ENCODE measurements at places on chromosomes 12 and 14. TPM values are rescaled to one million over a fixed set of nuclear protein-coding genes. Genes with fewer than 3 reads are reported as not detected.

DNA sequence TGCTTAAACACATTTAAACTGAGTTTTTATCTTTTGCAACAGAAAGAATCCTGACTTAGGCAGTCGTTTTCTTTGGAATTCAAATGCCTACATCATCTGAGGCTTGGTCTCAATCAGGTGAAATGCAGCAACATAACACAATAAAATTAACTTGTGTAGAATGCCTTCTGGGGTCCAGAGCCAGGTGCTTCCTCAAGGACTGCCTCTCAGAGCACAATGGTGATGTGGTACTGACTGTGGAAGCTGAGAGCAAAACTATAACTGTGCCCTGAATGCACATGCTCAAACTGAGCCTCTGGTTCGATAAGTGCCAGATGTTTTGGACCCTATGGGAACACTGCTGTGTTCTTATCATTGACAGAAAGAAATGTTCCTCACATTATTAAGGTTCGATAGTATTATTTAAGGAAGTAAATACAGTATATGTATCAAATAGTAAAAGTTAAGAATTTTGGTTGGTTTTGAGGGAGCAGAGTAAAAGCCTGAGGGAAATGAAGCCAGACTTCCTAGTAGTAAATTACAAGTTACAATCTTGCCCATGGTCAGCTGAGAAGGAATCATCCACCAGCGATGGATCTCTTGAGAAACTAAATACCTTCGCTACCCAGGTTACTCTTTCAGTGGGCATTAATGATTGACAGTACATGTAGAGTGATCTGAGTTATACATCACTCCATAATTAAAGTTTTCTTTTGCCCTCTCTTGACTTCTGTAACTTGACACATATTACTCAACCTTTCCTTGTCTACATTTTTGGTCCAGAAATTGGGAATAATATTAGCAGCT lies 122.9 kb upstream of the ATP2B1 start:
- no peak for DNase-seq

DNA sequence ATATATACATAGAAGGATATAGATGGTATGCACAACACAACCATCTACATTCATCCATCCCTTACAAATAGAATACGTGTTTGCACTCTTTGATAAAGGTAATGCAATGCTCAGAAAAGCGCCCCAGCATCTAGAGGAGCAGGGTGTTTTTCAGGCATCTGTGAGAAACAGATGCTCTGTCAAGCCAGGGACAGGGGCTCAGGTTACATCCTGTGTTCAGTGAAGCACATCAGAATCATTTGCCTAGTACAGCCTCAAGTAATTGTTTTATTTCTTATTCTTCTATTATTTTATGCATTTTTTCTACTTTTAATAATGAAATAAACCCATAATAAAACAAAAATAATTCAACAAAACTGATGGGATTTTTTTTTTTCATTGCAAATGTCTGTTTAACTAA lies 50.5 kb upstream of the HIF1A start:
- no peak for DNase-seq

- no peak for DNase-seq
These were observed 65.8 kb upstream of the RASSF3 start for GRCh38 chr12:64544371-64545080.

- no peak for DNase-seq
These were observed 1.4 kb upstream of the FOXN4 start for GRCh38 chr12:109310247-109311125.

GRCh38 chr14:81209167-81209836 lies 11.5 kb downstream of the GTF2A1 start:
- no peak for DNase-seq

- DNase-seq, result no peak
These were observed 414.7 kb downstream of the RAD51B start for GRCh38 chr14:68234101-68234905.

GRCh38 chr12:84413656-84414055 lies 498.9 kb downstream of the SLC6A15 start:
- DNase-seq, result no peak

DNA sequence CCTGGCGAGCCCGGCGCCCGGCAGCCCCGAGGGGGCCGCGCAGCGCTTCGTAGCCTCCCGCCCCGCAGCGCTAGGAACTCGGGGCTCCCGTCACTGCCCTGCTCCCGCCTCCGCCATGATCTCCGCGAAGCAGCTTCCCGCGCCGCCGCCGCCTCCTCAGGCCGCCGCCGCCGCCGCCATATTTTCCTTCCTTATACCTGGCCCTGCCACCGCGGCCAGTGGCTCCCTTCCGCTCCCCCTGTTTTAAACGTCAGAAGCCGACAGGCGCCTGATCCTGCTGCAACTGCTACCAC lies 286 bp downstream of the PPP4R3A start:
- no peak for DNase-seq

- no peak for DNase-seq
These were observed 39.1 kb upstream of the FRS2 start for GRCh38 chr12:69430942-69431590.

- DNase-seq, result no peak
These were observed 42.4 kb downstream of the PDE3A start for GRCh38 chr12:20410734-20411133.

- DNase-seq, result no peak
These were observed 1.5 kb upstream of the SRRM4 start for GRCh38 chr12:118979763-118980406.

DNA sequence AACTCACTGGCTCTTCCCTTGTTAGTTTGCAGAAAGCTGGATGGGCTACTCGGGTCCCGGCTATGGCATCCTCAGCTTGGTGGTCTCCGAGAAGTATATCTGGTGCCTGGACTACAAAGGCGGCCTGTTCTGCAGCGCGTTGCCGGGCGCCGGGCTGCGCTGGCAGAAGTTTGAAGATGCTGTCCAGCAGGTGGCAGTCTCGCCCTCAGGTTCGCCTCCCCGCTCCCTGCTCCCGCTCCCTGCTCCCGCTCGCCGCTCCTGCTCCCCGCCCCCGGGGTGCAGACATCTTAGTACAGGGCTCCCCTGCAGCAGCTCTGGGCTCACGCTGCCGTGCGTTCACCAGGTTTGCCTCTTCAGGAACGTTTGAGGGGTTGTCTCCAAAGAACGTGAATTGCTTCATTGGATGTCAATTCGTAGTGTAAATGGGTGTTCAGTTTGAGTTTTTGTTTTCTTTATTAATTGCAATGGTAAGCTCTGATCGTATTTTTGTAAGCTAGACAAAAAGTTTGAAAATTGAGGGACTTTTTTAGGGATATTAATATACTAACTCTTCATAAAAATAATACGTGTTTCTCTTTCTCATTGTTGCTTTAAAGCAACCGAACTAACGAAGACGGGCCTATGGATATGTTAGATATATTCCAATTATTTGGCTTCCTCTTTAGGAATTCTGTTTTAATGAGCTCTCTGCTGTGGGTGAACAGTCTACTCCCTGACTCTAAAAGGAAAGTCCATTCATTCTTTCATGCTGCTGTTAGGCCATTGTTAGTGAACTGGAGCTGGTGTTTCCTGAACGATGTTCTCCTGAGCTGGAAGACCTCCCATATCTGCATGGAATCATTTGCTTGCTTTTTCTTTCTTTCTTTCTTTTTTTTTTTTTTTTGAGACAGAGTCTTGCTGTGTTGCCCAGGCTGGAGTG lies 71.3 kb downstream of the ANKRD9 start:
- peak; percentile 72 for DNase-seq

DNA sequence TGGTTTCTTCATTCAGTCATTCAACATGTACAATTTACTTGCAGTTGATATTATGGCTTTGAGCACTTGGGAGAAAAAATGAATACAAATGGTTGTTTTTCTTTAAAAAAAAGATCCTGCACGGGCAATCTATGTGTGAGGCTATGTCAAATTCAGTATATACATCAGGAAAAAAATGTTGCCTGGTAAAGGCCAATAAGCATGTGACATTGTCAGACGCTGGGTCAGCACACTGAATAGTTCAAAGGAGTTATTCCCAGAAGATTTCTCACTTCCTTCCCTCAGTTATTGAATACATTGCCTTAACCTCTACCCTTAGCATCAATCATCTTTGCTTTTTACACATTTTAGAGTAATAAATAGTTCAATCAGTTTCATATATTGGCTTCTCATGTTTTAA lies 319.2 kb downstream of the NUAK1 start:
- no peak for DNase-seq

DNA sequence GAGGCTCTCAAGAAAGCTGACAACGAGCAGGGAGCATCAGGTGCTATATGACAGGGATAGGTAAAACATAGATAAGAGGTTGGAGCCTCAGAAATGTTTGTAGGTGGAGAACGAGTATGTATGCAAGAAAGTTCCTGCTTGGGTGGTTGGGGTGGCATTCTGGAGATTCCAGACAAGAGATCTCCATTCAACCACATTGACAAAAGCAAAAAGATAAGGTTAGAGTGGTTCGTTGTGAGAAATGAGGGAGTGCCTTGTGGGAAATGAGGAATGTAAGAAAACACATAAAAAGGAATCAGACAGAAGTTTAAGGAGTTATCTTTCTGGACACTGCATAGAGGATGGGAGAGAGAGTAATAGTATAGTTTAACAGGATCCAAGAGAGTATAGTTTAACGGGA lies 290.3 kb downstream of the DPF3 start:
- no peak for DNase-seq

- no peak for DNase-seq
These were observed 1.7 kb upstream of the CHPT1 start for GRCh38 chr12:101695706-101696105.

DNA sequence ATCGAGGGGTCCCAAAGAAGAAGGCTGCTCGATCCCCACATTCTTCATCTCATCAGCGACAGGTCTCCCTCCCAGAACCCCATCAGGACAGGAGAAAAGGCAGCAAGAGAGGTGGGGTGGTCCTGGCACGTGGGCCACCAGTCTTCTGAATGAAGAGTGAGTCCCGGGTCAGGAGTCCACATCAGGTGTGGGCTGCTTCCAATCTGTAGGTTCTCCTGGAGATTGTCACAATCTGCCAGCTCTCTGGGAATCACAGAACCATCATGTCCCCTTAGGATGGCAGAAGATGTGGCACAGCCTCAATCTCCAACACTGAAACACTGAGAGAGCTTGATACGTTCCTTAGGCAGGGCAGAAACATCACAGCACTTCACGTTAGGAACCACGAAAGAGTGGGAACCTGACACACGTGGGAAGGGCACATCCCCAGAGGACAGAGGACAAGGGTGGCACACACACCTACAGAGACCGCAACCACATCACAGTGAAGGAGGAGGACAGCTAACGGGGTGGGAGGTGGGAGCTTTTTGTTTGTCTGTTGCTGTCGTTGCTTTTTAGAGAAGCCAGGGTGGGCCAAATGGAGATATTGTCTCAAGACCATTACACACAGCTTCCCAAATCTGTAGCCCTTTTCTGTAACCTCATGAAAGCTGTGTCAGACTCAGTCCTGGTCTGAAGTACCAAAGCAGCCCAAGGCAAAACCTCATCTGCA lies 284.5 kb downstream of the DPF3 start:
- DNase-seq, result no peak

DNA sequence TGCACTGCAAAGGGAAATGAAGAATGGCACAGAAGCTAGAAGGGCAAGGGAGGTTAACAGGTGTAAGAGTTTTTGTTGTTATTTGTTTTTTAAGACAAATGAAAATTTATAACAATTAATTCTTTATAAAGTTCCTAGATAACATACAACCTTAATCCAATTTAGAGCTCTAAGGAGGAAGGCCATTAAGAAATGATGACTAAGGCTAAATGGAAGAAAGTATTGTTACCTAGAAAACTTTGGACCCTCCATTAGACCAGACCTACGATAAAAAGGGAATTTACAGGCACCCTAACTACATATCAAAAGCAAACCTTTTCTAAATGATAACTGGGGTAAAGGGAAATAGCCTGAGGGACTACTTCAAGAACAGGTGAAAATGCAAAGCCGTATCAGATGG lies 130.8 kb downstream of the PRKD1 start:
- no peak for DNase-seq

- DNase-seq, result no peak
These were observed 119.6 kb downstream of the LRRIQ1 start for GRCh38 chr12:85155791-85156190.

- no peak for DNase-seq
These were observed 98.9 kb downstream of the BTG1 start for GRCh38 chr12:92046557-92047392.

DNA sequence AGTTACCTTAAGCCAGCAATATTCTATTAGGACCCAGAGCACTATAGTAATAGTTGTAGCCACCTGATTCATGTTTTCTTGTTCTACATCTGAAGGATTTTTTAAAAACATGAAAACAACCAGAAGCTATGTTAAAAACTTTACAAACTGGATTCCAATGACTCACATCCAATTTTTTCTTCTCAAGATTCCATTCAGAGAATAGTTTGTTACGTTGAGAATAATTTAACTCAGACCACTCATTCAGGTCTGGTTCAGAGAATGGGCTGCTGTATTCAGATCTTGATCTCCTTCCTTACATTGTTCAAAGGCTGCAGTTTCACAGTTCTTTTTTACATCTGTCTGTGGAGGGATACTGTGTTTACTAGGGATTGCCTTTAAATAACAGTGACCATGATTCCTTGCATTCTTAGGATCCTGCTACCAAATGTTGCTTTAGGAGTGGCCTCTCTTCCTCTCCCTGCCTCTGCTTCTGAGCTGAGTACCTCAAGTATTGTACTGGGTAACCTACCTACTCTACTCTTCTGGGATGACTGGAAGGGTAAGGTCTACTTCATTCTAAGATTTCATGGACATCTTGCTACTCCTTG lies 448.0 kb upstream of the FBXO33 start:
- DNase-seq, result no peak

GRCh38 chr14:96497087-96497486 lies 5.1 kb upstream of the PAPOLA start:
- DNase-seq, result no peak

GRCh38 chr14:35231207-35231760 lies 60.9 kb upstream of the PSMA6 start:
- DNase-seq, result no peak

- no peak for DNase-seq
These were observed 163.8 kb upstream of the SLC16A7 start for GRCh38 chr12:59432057-59432456.

- DNase-seq, result no peak
These were observed 4.1 kb upstream of the KIF26A start for GRCh38 chr14:104134061-104134965.

DNA sequence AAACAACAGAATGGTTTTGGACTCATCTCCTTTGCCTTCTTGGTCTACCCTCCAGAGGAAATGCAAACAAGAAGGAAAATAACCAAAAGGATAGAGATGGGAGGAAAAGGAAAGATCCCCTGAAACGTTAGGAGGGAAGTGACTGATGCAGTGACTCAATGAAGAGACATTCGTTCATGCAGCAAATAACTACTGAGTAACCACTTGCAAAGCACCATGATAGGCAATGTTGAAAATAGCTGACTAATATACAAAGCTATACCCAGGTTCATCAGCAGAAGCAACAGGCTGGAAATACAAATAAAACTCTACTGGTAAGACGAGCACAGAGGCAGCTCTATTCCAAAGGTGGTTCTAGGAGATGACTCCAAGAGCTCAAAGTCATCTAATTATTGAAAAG lies 41.8 kb downstream of the R3HDM2 start:
- no peak for DNase-seq

- DNase-seq, result no peak
These were observed 12.3 kb upstream of the APOF start for GRCh38 chr12:56374726-56375597.

- DNase-seq, result no peak
These were observed 199.4 kb downstream of the ANO4 start for GRCh38 chr12:100993916-100994450.

ERP27 gene
- total RNA-seq, result 8.5 TPM

SAMD15 gene
- total RNA-seq, result 0.32 TPM

GPR132 gene
- total RNA-seq, result 1.8 TPM

SERPINA1 gene
- 200 TPM for total RNA-seq

SLC17A8 gene
- total RNA-seq, result not detected

DLGAP5 gene
- total RNA-seq, result 1.8 TPM

PTMS gene
- total RNA-seq, result 70.9 TPM

GLIPR1L1 gene
- total RNA-seq, result not detected

IGFBP6 gene
- total RNA-seq, result 169 TPM

SCFD1 gene
- 64.6 TPM for total RNA-seq
